ENCODE measurements at places on chromosomes 3 and 15.

- DNase-seq: peak; percentile 66
These were observed 83.6 kb upstream of the XCR1 start for GRCh38 chr3:46110701-46111493.

DNA sequence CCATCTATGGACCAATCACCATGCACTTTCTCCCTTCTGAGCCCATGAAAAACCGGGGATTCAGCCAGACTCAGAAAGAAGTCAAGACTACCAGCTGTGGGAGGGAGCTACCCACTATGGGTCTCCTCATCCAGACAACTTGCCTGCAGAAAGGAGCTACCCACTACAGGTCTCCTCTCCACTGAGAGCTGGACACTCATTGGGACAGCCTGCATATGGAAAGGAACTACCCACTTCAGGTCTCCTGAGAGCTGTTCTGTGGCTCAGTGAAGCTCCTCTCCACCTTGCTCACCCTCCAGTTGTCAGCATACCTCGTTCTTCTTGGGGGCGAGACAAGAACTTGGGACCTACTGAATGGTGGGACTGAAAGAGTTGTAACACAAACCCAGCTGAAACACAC lies 22.3 kb upstream of the ZBED2 start:
- DNase-seq: no peak

DNA sequence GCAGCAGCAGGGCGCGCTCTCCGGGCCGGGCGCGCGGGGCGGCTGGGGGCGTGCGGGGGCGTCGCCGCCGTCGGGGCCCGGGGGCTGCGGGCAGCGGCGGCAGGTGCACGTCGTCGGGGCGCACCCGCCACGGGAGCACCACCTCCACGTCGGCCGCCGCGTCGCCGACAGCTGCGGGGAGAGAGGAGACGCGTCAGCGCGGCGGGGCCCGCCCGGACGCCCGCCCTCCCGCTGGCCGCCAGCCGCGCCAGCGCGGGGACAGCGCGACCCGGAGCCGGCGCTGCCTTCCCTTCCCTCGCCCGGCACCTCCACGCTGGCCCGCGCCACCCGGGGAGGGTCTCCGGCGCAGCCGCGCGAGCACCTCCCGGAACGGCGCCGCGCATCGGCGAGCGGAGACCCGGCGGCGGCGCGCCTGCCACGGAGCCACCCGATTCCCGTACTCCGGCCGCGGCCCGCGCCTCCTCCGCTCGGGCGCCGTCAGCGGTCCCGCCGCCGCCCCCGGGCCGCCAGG lies 481 bp downstream of the ADAMTS17 start:
- peak; percentile 22 for DNase-seq

GRCh38 chr3:113070681-113071113 lies 79.9 kb downstream of the GTPBP8 start:
- peak; percentile 83 for DNase-seq

GRCh38 chr15:47551546-47551945 lies 165.8 kb upstream of the SEMA6D start:
- DNase-seq: no peak

GRCh38 chr15:67158367-67158766 lies 93.0 kb downstream of the SMAD3 start:
- DNase-seq: no peak

DNA sequence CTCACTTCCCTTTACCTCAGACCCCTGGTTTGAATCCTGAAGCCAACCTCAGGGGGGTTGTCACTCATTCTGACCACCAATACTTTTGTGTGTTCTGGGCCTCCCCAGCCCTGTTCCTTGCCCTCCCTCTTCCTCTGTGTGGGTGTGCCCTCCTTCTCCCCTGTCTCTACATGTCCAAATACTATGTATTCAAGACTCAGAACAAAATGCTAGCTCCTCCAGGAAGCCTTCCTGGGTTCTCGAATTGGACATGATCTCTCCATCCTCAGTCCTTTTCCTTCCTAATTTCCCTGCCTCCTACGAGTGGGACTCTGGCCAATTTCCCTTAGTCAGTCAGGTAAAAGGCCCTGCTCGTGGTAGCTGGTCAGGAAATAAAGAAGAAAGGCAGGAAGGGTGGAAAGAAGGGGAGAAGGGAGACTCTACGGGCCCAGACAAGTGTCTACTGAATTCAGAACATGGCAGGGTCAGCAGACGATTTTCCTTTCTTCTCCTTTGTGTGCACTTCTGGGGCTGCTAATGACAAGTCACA lies 79.7 kb downstream of the BDH1 start:
- no peak for DNase-seq

GRCh38 chr15:101676921-101677329 lies 24.7 kb upstream of the TM2D3 start:
- DNase-seq: peak; percentile 44

DNA sequence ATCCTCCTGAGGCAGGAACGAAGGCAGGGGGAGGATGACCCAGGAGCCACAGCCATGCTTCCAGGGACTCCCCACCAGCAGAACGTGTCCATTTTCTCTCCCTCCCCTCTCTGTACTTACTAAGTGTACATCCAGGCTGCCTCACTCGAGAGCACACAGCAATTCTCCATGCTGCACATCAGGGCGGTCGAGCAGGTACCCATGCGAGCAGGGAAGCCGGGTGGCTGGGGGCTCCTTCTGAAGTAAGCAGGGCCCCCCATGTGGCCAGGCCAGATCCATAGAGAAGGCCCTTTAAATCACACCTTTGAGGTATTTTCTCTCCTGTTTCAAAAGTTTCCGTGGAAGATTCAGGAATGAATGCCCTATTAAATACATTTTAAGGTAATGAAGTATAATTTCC lies 41.2 kb upstream of the SLC6A11 start:
- no peak for DNase-seq

DNA sequence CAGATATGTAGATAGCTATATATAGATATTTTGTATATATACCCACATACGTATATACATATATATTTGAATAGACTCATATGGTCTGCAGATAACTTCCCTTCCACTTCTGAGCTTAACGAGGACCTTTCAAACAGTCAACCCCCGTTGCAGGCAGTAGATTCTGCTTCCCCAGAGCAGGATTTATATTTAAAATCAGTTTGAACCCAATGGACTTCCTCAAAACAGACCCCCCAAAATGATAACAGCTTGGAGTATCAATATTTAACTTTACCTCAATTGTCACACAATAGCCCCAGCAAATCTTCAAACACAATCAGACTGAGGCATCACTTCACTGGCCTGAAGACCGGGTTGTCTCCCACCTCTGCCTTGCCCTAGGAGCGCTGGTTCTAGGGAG lies 218.3 kb downstream of the MEIS2 start:
- no peak for DNase-seq

GRCh38 chr15:78263351-78263781 lies 996 bp upstream of the DNAJA4 start:
- no peak for DNase-seq

GRCh38 chr3:188113756-188114155 lies 40.2 kb upstream of the LPP start:
- no peak for DNase-seq

GRCh38 chr3:129485721-129486663 lies 42.4 kb upstream of the RHO start:
- DNase-seq: peak; percentile 99

GRCh38 chr15:39682366-39682765 lies 100.3 kb downstream of the FSIP1 start:
- peak; percentile 38 for DNase-seq

- peak; percentile 20 for DNase-seq
These were observed 1136.1 kb downstream of the OTOL1 start for GRCh38 chr3:162632672-162633071.

- no peak for DNase-seq
These were observed 32.7 kb downstream of the KCNMB2 start for GRCh38 chr3:178568911-178569310.

DNA sequence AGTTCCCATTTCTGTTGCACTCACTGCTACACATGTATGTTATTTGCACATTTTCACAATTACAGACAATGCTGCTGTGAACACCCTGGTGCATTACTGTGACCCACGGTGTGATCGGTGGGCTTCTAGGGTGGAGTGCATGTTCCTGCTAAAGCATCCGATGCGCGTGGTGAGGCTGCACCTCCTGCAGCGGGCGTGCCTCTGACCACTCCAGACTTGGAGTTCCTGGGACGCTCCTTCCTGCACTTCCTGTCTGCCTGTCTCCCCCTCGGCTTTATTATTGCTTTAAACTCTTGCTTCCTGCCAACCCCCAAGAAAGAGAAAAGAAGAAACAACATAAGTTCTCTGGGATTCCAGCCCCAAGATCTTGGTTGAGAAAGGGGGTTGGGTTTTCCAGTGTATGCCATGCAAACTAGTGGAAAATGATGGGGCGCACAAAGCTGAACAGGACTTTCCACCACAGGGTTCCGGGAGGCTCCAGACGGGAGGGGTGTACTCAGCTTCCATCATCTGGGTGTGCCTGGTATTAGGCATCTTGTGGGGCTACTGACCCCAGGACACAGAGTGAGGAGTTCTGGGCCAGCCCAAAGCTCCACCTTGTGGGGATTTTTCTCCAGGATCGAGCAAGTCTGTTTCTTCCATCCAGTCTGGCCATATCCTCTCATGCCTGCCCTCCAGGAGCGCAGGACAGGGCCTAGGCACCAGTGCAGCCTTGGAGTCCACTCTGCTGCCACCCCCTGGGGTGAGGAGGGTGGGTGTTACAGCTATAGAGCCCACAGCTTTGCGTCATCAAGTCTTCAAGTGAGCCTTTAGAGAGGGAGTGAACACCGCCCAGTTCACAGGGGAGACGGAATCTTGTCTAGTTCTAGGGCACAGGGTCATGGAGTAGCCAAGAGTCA lies 11.2 kb downstream of the RPL32 start:
- DNase-seq: no peak

DNA sequence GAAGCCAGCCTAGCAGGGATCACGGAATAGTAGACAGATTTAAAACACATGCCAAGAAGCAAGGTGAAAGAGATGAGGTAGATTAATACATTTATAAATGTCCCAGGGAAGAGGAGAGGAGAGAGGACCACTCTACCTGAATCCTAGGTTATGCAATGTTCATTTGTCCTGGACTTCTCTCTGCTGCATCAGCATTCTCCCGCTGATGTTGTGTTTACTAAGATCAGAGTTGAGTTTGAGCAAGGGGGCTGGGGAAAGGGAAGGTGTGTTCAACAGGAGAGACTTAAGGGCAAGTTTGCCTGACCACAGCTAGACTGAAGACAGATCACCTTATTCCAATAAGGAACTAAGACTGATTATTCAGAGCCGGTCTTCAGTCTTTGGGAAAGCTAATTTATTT lies 1.1 kb upstream of the KPNA1 start:
- DNase-seq: no peak

GRCh38 chr15:24683736-24684135 lies 8.2 kb downstream of the NPAP1 start:
- DNase-seq: no peak

DNA sequence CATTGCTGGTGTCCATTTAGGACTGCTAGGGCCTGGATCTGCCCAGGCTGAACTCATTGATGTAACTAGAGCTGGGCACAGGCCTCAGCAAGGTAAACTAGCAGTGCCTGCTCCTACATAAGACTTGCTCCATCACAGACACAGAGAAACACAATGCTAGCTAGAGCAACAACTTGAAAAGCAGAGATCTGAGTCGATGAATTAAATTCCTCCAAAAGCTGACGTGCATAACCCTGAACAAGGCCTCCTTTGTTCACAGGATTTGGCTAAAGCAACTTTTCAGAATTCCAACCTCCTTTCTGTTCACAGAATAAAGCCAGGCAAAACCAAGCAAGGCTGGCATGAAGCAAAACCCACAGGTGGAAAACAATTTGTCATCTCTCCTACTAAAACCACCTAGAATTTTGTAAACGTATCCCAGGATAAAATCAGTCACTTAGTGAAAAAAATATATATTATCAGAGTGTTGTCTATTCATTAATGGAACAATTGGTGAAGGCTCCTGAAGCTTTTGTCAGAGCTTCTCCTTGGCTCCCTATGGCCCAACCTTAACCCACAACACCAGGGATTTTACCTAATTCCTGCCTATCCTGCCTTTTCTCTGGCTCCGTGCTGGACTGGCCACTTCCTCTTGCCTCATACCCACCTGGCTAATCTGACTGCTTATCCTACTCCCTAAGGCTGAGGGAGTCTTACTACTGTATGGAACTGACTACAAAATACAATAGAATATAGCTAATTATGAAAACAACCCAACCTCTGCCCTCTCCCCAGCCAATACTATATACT lies 39.9 kb downstream of the PLCH1 start:
- peak; percentile 24 for DNase-seq

DNA sequence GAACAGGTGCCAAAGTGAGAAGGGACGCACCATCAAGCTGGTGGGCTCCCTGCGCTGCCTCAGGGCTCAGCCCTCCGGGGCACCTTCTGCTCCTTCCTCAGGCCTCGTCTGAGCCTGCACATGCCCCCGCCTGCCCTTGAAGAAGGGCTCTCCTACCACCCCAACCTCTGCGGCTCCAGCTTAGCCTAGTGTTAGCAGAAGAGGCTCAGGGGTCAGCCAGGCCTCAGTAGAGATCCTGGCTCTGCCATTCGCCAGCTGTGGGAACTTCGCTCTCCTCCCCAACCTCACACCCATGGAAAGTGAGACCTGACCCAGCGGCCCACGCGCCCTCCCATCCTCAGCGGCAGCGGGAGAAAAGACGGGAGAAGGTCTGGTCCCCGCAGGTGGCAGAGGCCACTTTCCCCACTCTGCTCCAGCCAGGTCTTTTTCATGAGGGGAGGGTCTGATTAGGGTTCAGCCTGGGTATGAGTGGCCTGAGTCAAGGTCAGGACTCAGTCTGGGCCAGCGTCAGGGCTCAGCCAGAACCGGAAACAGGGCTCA lies 8.2 kb downstream of the GRIP2 start:
- no peak for DNase-seq

DNA sequence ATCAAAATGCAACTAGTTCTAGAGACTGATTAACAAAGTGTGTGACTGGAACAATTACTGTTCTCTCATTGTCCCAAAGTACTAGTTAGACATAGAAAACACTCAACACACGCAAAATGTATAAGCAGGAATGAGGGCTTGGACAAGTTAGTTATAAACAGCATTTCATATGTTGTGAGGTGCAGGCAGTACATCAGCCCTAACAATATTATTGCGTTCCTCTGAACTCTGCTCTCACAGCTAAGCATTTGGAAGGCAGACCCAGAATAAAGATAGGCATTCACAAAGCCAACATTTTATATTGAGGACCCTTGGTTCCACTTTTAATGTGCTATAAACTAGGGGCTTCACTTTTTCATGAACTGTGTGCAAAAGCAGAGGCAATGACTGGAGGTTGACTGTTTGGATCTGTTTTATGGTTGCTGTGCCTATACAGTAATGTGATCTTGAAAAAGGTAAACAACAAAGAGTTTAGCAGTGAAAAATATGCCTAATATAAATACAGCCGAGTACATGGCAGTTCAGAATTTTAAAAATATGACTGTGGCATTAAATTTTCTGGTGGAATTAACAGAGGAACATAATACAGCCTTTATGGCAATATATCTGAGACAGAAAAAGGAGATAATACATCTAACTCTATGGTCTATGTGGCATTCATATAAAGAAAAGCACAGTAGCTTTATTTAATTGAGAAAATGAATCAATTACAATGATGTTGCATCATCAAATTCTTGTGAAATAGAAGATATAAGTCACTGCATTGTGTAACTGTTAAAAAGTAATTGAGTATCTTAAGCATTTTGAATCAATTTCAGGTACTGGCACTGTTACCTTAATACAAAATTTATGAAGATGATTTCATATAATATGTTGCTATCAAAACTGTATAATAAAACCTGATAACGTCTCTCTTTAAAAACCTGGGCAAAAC lies 80.0 kb upstream of the SKOR1 start:
- peak; percentile 73 for DNase-seq

GRCh38 chr3:62015111-62015510 lies 358.2 kb downstream of the FEZF2 start:
- no peak for DNase-seq

Measured in GM23248 (cell line).